Stimulated activated CD4-positive, alpha-beta T cell treated with anti-CD3 and anti-CD28 coated beads, TNF-alpha, amount 100 ng/mL, for 4 hours (primary cell): ENCODE measurements at places on chromosomes 1 and 21.

- DNase-seq = no peak
Observed at GRCh38 chr1:213779228-213779627, 208.5 kb upstream of the PROX1 start.

DNA sequence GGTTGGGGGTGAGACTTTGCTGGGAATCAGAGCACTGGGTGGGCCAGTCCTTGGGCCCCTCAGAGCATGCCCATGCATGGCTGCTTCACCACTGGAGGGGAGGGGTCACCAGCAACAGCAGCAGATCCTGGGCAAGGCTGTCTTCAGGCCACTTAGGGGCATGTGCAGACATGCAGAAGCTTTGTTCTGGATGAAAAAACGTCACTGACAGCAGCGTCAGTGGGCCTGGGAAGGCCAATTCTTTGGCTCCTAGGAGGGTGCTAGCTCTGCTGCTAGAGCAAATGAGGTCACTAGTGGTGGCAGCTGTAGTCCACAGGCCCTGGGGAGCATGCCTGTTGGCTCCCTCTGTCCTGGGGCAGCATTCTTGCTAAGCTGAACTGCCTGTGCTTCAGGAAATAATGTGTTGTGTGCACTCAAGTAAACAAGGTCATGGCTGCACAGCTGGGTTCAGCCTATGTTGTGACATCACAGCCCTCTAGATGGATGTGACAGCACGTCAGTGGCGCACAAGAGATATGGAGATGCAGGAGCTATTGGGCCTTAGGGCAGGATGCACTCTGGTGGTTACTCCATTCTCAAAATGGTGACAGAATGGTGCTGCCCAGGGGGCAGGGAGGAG lies 27.0 kb downstream of the ZC3H11B start:
- no peak for DNase-seq

DNA sequence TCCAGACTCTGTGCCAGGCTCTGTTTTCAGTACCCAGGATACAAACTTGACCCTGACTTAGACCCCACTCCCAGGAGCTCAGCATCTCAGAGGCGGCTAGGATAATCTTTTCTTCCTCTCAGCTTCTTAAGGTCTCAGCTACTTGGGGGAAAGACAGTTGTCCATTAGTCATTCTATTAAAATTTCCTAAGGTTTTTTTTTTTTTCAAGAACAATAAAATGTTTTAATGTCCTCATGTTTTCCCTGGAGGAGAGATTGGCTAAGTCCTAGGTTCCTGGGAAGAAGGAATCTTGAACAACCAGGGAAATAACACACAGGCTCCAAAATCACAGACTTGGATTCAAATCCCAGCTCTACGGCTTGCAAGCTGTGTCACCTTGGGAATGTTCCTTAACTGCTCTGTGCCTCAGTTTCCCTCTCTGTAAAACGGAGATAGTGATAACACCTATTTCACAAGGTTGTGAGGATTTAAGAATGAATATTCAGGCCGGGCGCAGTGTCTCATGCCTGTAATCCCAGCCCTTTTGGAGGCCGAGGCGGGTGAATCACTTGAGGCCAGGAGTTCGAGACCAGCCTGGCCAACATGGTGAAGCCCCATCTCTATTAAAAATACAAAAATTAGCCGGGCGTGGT lies 33.0 kb downstream of the CDK18 start:
- no peak for DNase-seq

- no peak for DNase-seq
Observed at GRCh38 chr1:154448331-154448811, 43.2 kb downstream of the IL6R start.

- no peak for DNase-seq
Observed at GRCh38 chr1:12453400-12454343, 164.3 kb downstream of the DHRS3 start.
